ENCODE measurements at places on chromosomes 5 and 9.

GRCh38 chr5:172294831-172295230 lies 11.3 kb upstream of the UBTD2 start:
- DNase-seq, result no peak

DNA sequence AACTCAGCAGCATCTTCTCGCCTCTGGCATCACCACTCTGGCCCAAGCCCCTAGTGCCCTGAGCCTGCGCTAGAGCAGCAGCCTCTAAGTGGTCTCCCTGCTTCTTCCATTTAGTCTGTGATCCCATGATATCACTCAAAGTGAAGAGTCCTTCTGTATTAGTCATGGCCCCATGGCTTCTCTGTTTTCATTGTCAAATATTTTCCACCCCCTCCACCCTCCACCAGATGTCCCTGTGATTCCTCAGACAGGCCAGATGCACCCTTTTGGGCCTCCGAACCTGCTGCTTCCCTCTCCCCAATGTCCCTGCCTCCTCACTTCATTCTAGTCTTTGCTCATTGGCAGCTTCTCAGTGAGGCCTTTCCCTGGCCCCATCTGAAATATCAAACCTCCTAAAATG lies 299.2 kb downstream of the SPOCK1 start:
- DNase-seq, result no peak

- DNase-seq, result no peak
Measured at GRCh38 chr9:137832830-137833590, 44.6 kb upstream of the CACNA1B start.

DNA sequence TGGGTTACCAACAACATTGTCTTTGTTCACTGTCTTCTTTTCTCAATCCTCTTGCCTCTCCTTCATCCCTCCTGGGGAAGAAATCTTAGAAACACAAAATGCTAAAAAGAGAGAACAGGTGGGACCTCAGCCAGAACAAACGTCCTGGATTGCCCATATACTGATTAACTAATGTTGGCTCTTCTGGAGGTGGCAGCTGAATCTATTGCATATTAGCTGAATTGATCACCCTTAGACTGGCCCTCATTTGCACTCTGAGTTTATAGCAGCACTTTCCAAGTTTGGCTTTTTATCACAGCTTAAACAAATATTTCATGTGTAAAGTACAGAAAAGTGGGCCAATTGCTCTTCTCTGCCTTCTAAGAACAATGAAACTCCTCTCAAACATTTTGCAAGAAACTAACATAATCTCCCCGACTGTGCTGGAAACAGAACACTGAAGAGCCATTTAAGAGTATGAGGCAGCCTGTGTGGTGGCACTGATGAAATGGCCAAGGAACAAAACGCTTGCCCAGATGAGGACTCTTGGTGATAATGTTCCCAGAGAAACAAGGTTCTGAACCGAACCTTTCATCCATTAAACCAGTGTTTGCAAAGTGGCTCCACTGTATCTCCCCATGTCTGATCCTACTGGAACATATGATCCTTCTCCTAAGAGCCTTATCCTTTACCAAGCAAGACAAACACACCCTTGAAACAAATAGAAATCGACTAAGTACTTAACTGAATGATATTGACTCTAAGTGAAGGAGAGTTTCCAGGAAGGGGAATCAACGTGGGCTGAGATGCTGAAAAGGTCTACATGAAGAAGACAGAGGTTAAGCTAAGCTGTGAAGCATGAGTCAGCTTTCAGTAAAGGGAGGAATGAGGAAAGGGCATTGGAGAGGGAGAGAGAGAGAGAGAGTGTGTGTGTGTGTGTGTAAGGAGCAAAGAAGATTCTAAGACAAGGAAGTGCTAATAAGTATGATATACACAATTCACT lies 83.2 kb upstream of the LIFR start:
- DNase-seq, result no peak

- no peak for DNase-seq
Measured at GRCh38 chr5:100840370-100840769, 62.7 kb downstream of the ST8SIA4 start.

DNA sequence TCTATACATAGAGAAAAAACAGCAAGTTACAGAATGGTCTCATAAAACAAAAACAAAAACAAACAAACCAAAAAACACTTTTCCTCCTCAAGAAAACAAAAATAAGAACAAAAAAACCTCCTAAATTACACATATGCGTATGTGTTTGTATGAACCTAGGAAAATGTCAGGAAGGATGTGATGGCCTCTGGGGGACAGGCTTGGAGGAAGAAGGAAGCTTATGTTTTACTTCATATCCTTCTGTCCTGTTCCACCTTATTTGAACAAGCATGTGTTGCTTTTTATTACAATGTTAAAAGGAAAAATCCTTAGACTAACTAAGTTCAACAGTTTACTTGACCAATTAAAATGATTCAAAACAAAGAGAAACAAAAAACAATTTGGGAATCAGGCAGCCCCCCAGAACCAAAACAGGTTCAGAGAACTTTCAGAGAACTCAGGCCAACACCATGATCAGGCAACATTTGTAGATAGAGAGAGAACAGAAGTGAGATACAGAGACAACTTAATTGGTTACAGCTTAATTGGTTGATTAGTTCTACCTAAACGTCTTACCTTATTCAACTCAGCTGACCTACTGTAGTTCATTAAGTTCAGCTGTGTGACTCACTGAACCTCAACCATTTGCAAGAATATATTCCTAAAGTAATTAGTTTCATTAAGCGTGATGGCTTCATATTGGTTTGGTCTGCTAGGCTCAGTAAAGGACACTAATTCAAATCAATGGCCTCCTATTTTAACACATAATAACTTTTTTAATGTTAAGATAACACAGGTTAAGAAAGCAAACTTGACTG lies 10.1 kb downstream of the SPAAR start:
- no peak for DNase-seq

Data from stimulated activated CD8-positive, alpha-beta memory T cell treated with anti-CD3 and anti-CD28 coated beads, Interleukin-12 subunit alpha, Interleukin-12 subunit beta, amount 100 ng/mL, for 4 hours (primary cell).